GM04503 (cell line): ENCODE measurements at places on chromosomes 11 and 22.

- no peak for DNase-seq
Measured at GRCh38 chr22:43267981-43268660, 75.1 kb downstream of the SCUBE1 start.

- DNase-seq = no peak
Measured at GRCh38 chr22:23178512-23179254, 1.6 kb upstream of the BCR start.

DNA sequence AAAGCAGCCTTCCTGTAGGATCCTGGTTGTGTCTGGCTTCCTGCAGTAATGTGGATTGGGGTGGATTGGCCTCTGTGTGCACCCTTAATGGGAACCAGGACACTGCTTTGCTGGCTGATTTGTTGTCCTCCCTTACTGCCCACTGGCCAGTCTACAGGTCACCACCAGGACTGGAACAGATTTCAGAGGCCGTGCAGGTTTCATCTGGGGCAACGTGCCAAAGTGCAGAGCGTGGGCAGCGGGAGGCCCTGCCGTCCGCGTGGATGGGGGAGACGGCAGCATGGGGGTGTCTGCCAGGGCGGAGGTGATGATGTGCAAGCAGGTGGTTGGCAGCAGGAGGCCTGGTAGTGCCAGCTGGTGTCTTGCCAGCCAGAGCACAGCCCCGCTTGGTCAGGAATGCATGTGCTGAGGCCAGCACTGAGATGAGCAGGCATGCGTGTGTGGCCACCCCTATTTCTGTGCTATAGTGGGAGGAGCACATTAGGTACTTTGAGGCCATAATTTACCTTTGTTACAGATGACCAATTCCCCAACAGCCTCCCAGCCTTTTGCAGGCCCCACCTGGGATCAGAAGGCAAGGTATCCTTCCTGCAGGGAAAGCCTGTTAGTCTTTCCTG, 24.3 kb downstream of the BCR start:
- no peak for DNase-seq

- no peak for DNase-seq
Measured at GRCh38 chr22:39268645-39269044, 23.9 kb upstream of the PDGFB start.

DNA sequence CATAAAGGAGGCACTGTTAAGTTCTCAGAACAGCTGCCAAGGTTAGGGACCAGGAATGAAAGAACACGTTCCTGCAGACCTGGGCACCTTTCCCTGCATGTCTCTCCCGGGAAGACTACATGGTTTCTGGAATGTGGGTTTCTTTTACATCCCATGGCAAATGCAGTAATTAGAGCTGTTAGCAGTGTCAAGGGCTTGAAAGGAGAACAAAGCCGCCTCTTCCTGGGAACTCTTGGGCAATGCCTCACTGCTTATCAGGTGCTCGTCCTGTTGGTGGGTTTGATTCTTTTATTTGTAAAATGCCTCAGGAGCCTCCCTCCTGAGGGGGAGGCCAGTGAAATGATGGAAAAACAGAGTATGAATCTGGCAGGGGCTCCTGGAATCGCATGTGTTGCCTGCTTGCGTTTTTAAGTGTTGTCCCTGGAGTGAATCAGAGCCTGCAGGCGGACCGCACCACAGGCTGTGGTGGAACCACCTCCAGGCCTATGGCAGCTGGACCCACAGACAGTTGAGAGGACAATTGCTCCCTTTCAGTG, 723 bp upstream of the C22orf31 start:
- DNase-seq = no peak

DNA sequence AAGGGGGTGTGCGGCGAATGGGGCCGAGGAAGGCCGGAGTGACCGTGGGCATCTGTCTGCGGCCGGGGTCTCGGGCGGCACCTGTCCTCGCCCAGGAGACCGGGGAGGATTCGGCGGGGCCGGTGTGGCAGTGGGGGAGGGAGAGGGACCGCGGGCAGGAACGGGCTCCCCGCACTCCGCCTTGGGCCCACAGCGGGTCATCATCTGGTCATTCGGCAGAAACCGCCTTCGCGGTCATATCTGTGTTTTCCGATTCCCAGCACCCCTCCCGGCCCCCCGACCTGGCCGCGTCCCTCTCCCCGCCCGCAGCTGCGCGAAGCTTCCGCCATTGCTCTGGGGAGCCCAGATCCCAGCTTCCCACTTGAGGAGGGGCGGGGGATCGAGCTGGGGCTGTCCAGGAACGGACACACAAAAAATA, 824 bp upstream of the CBX6 start:
- no peak for DNase-seq

- DNase-seq = no peak
Measured at GRCh38 chr11:106202935-106203620, 125.6 kb downstream of the AASDHPPT start.

DNA sequence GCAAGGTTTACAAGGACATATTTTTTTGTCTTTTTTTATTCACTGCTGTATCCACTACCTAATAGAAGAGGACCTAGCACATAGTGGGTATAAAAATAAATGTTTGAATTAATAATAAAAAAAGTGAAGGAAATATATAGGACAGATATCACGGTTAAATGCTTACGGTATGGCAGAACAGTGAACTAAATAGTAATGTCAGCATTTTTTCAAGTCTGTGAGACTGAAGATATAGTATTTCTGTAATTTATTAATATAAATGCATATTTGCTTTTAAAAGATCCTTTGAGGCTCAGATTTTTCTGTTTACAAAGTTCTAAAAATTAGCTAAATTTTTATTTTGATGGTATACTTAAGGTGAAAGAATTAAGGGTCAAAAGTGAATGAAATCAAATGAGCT, 68.6 kb upstream of the CNTN5 start:
- DNase-seq = no peak

GRCh38 chr22:32692371-32692770, 109.1 kb upstream of the TIMP3 start:
- no peak for DNase-seq

DNA sequence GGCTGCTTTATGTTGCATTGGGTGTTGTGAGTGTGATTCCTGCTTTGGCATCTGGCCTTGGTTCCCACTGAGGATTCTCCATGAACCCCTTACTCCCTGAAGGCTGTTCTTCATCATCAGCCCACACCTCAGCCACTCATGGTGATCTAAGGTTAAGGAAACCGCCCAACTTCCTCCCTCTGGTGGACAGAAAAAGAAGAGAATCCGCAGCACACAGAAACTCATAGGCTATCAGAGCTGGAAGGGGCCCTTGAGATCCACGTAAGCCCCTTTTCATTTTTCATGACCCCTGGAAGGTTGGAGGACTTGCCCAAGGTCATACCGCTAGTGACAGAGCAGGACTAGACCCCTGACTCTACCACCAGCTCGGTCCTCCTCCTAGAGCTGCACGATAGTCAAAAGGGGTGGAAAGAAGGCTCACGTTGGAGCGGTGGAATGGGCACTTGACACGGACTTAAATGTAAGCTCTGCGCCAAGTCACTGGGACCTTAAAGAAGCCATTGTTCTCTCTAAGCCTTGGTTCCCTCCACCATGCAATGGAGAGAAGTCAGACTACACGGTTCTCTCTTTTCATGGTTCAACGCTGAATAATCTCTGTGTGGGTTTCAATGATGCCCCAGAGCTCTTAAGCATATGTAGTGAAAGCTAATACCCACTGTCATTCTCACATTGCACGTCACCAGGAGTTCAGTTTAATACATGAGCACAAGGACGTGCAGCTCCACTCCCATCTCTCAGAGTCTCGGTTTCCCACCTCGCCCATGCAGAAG, 83.6 kb upstream of the CRTAM start:
- DNase-seq = no peak

GRCh38 chr11:19604679-19605375, 107.8 kb upstream of the NAV2 start:
- DNase-seq = no peak

DNA sequence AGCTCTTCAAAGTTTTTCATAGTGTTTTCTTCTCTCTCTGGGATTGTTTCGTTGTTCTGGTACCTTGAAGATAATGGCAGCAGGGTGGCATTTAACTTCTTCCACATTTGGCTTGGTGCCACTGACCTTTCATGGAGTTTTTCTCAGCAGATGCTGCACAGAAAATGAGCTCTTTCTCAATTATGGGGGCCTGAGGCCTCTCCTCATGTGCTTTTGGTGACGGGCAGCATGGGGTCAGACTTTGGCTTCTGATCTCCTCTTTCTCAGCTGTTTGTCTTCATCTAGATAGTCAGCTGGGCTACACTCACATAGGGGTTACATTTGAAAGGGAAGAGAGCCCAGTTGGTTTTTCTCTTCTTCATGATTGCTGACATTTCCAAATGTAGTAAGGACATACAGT, 76.3 kb downstream of the FAT3 start:
- no peak for DNase-seq

GRCh38 chr22:45977003-45977411, at the start of gene WNT7B:
WNT7B (minus strand) TSS chr22:45977162; CDS start chr22:45976754, 408 bp downstream.
- DNase-seq = no peak

DNA sequence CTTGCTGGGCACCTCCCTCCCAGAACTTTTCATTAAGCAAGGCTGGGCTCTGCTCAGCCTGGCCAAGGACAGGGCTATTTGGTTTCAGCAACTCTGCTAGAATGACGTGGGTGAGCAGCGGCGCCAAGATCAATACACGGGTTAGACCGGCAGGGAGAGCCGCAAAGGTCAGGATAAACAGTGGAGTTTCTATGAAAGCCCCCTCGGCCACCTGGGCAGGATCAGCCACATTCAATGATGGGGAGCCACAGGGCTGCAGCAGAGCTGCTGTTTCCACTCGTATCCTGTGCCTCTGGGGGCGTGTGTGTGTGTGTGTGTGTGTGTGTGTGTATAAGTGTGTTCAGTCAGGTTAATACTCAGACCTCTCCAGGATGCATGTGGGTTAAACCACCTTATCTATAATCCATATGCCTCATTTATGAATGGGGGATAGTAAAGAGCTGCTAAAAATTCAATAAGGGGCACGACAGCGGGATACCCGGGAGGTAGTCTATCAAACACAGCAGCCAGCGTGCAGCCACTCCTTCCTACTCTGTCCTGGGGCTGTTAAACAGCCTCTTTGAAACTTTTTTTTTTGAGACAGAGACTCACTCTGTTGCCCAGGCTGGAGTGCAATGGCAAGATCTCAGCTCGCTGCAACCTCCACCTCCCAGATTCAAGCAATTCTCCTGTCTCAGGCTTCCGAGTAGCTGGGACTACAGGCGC, 34.8 kb downstream of the MYH9 start:
- DNase-seq = no peak

- DNase-seq = no peak
Measured at GRCh38 chr11:94178331-94178730, 49.7 kb downstream of the PANX1 start.

- DNase-seq = peak; percentile 100
Measured at GRCh38 chr11:8604078-8604723, 10.2 kb upstream of the STK33 start.

GRCh38 chr11:64864473-64865285, 13.7 kb downstream of the EHD1 start:
- DNase-seq = peak; percentile 88

DNA sequence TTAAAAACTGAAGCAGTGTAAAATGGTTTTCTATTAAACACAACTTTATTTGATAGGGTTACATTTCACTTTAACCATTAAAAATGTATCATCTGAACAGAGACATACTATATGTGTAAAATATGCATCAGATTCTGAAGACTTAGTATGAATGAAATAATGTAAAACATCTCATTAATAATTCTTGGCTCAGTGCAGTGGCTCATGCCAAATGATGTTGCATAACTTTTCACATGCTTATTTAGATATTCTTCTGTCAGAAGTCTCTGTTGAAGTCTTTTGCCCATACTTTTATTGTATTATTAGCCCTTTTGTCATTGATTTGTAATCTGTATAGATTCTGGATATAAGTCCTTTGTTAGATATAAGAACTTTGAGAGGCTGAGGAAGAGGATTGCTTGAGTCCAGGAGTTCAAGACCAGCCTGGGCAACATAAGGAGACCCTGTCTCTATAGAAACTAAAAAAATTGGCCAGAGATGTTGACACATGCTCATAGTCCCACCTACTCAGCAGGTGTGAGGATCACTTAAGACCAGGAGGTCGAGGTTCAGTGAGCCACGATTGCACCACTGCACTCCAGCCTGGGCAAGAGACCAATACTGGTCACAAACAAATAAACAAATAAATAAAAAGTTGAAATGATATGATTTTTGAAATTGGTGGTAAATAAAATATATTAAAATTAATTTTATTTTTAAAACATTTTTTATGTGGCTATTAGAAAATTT, 73.8 kb upstream of the PARVA start:
- no peak for DNase-seq

GRCh38 chr11:103970701-103971249, 65.7 kb upstream of the DDI1 start:
- DNase-seq = no peak

- peak; percentile 26 for DNase-seq
Measured at GRCh38 chr11:73404048-73404447, 27.8 kb downstream of the RELT start.

DNA sequence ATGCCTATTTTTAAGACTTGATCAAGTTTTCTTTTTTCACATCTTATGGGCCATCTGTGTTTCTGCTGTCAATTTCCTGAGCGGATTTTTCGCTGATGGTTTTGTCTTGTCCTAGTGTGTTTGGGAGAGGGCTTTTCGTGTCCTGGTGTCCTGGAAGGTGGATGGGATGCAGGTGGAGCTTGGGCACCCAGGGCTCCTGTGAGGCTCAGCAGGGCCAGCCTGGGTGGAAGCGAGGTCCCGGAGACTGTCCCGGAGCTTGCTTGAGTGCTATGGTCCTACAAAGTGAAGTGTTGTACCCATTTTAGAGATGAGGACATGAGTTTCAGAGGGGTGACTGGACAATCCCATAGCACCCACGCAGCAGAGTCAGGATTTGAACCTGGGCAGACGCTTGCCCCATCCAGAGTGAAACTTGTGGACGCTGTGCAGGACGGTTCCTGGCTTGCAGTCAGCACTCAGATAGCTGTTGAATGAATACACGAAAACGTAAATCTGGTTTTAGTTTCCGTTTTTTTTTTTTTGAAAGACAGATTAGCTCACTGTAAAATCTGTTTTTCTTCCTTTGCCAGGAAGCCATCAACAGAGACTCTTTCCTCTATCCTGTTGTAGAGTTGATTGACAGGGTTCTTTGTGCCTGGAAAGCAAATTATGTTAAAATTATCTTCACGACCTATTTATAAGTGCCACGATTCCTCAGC, 64.1 kb downstream of the TBC1D22A start:
- no peak for DNase-seq

- DNase-seq = no peak
Measured at GRCh38 chr11:34382532-34383276, 24.9 kb upstream of the ABTB2 start.

- no peak for DNase-seq
Measured at GRCh38 chr22:28172892-28173670, 254.0 kb upstream of the PITPNB start.

DNA sequence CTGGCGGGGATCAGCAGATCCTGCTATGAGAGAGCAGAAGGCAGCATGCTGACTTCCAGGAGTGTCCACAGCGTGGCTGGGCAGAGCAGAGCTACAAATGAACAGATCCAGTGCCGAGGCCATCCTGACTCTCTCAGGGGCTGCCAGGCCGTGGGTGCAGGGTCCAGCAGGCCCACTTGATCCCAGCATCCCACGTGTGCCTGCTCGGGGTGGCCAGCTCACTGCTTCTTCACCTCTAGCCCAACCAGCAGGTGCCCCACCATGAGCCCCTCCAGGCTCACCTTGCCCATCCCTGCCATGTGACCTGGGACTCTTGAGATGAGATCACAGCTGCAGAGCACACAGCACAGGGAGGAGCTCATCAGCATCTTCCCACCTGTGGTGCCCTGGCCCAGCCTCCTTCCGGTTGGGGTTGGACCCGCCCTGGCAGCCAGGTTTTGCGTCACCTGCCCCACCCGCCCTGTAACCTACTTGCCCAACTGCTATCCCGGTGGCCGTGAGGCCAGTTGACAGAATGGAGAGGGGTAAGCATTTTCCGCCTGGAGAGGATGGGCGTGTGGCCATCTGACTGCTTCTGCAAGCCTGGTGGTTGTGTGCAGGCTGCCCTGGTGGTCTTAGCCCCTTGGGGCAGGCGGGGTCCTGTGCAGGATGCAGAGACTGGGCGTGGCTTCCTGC, 11.0 kb downstream of the TANGO2 start:
- DNase-seq = no peak
